ENCODE measurements at places on chromosomes 5 and 9.

DNA sequence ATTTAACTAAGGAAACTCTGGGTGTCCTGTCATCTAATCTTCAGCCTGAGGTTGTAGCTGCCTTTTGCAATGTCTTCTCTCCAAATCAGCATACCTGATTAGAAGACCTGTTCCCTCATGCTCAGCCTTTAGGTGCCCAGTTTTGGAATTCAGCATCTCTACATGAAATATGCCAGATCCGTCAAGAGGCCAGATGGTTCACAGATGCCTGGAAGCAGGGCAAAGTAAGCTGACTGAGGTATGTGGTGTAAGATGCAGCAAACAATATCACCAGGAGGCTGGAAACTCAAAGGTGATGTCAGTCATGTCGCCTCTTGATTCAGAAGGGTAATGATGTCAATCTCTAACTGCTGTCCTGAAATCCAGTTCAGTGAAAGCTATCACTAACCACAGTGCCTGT lies 324.4 kb downstream of the PRELID2 start:
- no peak for DNase-seq

GRCh38 chr9:137439158-137439714 lies 1.9 kb downstream of the ENTPD8 start:
- peak; percentile 83 for DNase-seq

- peak; percentile 26 for DNase-seq
Observed at GRCh38 chr5:123120197-123120596, 31.2 kb downstream of the PRDM6 start.

GRCh38 chr5:150498501-150498900 lies 9.4 kb upstream of the NDST1 start:
- DNase-seq, result no peak

DNA sequence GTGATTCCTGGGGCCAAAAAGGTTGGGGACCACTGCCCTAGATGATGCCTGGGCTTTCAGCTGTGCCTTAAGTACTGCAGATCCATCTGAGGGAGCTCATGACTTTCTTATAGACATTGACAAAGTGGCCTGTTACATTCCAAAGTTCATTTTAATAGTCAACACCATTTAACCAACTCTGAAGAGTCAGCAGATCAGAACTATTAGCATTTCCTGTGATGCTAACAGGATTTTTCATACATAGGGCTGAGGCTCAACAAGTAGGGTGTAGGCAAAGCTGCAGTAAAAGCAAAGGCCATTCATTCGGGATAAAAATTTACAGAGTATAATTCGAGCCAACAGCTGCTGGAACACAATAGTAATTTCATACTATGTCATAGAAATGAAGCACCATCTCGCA lies 105.4 kb downstream of the LPAR1 start:
- no peak for DNase-seq

GRCh38 chr9:9229269-9229668 lies 1383.5 kb downstream of the PTPRD start:
- DNase-seq, result no peak

- DNase-seq, result no peak
Observed at GRCh38 chr9:35000535-35001284, 11.2 kb downstream of the DNAJB5 start.

- DNase-seq, result no peak
Observed at GRCh38 chr5:98470747-98471146, 302.7 kb upstream of the RGMB start.
